ENCODE measurements at places on chromosomes 5 and 9. TPM values are rescaled to one million over a fixed set of nuclear protein-coding genes. Genes with fewer than 3 reads are reported as not detected.

The FBP2 gene
- 1.0 TPM for total RNA-seq

The TAF1L gene
- not detected for total RNA-seq

The EIF4E1B gene
- total RNA-seq = 0.55 TPM

The ADAMTS13 gene
- 5.1 TPM for total RNA-seq

The MYMK gene
- total RNA-seq = 2.1 TPM

The FOXD4L5 gene
- 0.22 TPM for total RNA-seq

The WWC1 gene
- total RNA-seq = 37.3 TPM

The SLC36A3 gene
- total RNA-seq = not detected

All from camera-type eye (tissue), 1 donor.